Epithelial cell of umbilical artery (primary cell): ENCODE measurements at places on chromosomes 7 and 10. TPM values are rescaled to one million over a fixed set of nuclear protein-coding genes. Genes with fewer than 3 reads are reported as not detected.

The MARVELD1 gene
- 12.9 and 13.3 TPM in 2 replicates for total RNA-seq

The PITX3 gene
- not detected in 2 replicates for total RNA-seq

The AGBL3 gene
- 0.97 and 1.2 TPM in 2 replicates for total RNA-seq

The RELN gene
- total RNA-seq = 1.2 and 1.6 TPM in 2 replicates

The ITPRID1 gene
- total RNA-seq = not detected in 2 replicates

The OPALIN gene
- total RNA-seq = not detected in 2 replicates

The SMNDC1 gene
- total RNA-seq = 7.5 and 11.2 TPM in 2 replicates

The UNCX gene
- total RNA-seq = not detected in 2 replicates

The PTER gene
- total RNA-seq = 7.1 and 8.4 TPM in 2 replicates

The ARPC1B gene
- total RNA-seq = 597 and 600 TPM in 2 replicates

The COBL gene
- total RNA-seq = not detected in 2 replicates

The HKDC1 gene
- total RNA-seq = under 0.01 TPM in 1 of 2 replicates, not detected in the other

The BLNK gene
- not detected in 2 replicates for total RNA-seq

The STAMBPL1 gene
- under 0.01 and 0.61 TPM in 2 replicates for total RNA-seq

The MAD1L1 gene
- total RNA-seq = 41.8 and 54.9 TPM in 2 replicates

The CNNM1 gene
- total RNA-seq = not detected in 2 replicates
